ENCODE measurements at places on chromosomes 6 and 20. TPM values are rescaled to one million over a fixed set of nuclear protein-coding genes. Genes with fewer than 3 reads are reported as not detected.

GSTA1 gene
- 0.07 TPM for total RNA-seq

SPATA2 gene
- 8.2 TPM for total RNA-seq

ZNF311 gene
- total RNA-seq = 0.12 TPM

COL20A1 gene
- total RNA-seq = 0.71 TPM

TCFL5 gene
- 3.7 TPM for total RNA-seq

TBC1D20 gene
- total RNA-seq = 31.1 TPM

LCA5 gene
- 0.93 TPM for total RNA-seq
